NCI-H1417 treated with DMSO at 0.1 percent for 48 hours (cell line): ENCODE measurements at places on chromosomes 1 and 21.

DNA sequence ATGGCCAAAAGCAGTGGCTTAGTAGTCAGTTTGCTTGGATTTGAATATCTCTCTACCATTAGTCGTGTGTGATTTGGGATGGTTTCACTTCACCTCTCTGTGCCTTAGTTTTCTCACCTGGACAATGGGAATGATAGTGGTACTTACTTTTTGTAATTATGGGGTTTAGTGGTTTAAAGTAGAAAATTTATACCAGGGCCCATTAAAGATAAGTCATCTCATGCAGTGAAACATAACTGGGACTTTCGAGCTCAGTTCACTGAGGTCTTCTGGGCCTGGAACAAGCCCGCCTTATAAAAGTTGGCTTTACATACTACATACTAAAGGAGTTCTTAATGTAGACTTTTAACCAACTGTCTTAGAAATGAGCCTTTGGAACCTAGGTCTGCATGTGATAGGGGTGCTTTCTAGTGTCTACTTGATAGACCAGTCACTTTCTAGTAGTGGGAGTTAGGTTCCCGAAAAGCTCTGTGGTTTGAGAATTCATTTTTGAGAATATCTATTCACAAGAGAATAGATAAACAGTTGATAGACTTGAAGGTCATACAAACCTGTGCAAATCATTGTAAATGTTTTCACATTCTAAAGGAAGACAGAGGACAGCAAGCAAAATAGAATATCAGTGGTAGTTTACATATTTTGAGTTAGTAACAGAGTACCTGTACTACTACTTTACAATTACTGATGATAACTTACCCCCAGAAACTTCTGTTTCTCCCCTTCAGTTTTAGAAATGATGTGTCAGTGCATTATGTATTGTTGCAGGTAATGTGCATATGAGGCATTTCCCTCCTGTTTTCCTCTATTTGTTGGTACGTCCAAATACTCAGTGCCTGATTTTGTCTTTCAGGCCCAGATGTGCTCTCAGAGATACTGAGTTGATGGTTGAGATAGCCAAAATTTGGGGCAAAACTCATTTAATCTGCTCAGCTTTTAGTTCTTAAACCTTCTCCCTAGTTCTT, 48.0 kb downstream of the DYRK1A start:
- DNase-seq, result no peak

GRCh38 chr1:20178634-20179370, 7.1 kb upstream of the UBXN10 start:
- no peak for DNase-seq

DNA sequence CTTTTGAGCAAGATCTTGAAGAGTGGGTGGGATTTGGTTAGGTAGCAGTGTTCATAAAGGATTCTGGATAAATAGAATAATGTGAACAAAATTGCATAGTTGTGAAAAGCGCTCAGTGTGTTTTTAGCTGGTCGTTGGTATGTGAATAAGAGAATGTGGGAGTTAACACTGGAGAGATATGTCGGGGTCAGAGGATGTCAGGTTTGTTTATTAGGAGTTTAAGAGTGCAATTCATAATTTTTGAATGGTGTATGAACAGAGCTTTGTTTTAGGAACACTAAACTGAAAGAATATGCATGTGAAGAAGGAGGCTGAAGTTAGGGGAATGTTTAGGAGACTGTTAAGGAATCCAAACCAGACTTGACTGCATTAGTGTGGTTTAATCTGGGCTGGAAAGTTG, 9.4 kb downstream of the USP16 start:
- DNase-seq, result no peak

GRCh38 chr1:180923887-180924286, 11.2 kb downstream of the KIAA1614 start:
- DNase-seq, result no peak

DNA sequence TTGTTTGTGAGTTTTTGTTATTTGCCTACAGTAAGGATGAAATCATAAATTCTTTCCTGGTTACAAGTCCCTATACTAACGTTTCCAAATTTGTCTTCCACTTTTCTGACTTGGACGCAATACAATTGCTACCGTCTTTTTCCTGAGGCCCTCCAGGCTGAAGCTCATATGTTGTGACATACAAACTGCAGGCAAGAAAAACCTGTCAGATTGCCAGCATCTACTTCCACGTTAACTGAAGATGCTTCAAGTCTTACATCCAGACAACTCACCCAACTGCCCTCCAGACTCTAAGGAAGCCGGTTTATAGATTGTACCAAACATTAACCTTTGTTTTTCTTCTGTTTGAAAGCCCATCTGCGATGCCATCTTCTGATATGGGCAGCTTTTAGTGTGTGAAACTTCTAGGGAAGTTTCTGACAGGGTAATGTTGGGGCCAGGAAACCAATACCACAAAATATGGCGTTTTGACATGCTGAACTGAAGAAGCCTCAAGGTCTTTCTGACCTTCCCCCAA, 21.4 kb upstream of the RNF11 start:
- DNase-seq, result no peak

- DNase-seq, result no peak
Measured at GRCh38 chr1:164033782-164034181, 525.2 kb upstream of the PBX1 start.

- no peak for DNase-seq
Measured at GRCh38 chr1:193299038-193299437, 112.6 kb upstream of the B3GALT2 start.

DNA sequence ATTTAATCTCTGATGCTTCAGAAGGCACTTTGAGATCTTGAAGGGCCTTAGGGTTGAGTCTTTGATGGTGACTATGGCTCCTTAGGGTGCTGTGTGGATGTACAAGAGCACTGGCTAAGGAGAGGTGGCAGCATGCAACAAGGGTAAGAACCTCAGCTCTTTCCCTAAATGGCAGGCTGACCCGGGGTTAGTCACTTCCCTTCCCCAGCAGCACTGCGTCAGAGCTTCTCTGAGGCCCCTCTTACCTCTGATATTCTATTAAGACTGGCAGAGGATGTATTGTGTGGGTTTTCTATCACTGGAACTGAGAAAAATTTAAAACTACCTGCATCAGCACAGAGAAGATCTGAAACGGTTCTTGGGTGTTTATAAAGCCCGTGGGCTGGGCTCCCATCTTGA, 11.8 kb downstream of the C1orf116 start:
- no peak for DNase-seq

DNA sequence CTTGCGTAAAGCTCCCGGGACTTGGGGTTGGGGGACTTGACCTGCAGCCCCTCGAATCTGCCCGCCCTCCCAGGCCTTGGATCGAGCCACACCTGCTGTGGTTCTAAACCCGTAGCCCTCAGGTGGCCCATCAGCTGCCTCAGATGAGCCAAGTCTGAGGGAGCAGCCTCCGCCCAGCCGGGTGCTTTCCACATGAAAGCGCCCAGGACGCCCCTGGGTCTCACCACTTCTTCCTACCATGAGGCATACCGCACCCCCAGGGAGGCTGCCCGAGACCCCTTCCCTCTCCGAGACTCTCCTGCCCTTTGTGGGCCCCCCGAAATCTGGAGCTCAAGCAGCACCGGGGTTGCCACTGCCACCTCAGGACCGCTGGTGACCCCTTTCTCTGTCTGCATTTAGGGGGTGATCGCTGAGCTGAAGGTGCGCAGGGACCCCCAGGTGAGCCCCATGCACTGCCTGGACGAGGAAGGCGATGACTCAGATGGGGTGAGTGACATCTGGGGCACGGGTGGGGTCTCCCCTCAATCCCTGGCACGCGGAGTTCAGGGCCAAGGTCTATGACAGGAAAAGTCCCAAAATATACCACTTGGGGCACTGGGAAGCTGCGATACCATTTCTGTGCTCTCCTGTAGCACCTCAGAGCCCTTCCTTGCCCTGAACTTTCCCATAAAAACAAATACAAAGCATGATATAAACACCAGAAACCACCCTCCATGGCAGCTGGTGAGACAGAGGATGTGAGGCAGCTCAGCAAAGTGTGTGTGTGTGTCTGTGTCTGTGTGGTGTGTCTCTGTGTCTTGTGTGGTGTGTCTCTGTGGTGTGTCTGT, 68.5 kb downstream of the SLC19A1 start:
- no peak for DNase-seq

DNA sequence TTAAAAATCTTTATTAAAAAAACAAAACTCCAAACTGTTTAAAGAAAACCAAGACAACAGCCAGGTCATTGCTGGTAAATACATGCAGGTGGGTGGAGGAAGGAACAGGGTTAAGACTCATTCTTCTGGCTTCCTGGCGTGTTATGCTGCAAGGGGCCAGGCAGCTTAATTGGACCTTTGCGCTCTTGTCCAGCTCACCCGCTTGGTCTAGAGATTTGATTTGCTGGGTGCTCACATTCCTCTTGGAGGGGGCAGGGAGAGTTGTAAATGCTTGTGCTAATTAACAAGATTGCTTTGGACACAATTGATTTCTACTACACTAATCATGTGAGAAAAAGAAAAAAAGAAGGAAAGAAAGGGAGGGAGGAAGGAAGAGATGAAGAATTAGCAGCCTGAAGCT, 10.5 kb downstream of the CEP104 start:
- no peak for DNase-seq

GRCh38 chr1:209416716-209417115, 166.8 kb upstream of the CAMK1G start:
- no peak for DNase-seq

DNA sequence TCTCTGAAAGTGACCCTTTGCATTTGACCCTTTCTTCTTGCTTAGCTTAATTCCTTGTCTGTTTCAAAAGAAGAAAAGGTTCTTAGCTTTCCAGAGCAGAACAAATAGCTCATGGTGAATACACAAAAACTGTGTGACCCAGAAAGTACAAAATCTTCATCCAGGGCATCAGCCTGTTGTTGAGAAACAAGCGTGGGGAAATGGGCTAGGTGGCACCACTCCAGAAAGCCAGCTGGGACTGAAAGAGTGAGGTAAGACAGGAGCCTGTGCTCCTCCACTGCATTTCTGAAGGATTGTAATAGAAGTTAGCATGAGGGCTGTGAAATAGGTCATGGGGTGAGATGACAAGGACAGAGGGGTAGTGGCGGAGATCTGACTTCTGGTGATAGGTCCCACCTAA, 45.8 kb downstream of the CYP2J2 start:
- no peak for DNase-seq

DNA sequence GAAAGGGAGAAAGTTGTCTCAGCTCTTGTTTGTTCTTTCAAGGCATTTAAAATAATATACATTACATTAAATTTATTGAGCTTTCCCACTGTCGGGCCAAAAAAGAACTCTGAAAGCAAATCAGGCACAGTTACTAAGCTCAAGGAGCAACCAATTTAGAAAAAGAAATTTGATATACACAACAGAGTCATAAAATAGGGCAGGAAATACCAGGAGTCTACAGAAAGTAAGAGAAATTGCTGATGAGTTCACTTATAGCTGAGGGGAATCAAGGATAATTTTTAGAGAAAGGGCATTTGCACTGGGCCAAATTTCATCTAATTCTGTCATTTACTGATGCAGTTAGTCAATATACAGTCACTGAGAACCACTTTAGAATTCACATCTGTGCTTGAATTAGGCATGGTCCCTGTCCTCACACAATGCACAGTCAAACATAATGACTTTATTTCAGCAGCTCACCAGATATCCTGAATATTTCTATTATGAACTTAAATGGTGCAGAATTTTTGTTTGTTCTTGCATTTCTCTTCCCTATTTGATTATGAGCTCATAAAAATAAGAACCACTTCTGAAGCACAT, 249.6 kb upstream of the BEND5 start:
- DNase-seq, result no peak
